A549 treated with dexamethasone at 1 μM for 4 hours (cell line): ENCODE measurements at places on chromosomes 2 and 18. TPM values are rescaled to one million over a fixed set of nuclear protein-coding genes. Genes with fewer than 3 reads are reported as not detected.

Gene CTNNA2
- total RNA-seq, result 0.19 to 0.89 TPM (median 0.33 TPM) in 5 replicates

Gene FAM228A
- not detected in 5 replicates for total RNA-seq

Gene MRPL30
- total RNA-seq, result 32.1 to 48.7 TPM (median 34.5 TPM) in 5 replicates

Gene PRSS56
- 0.08 to 0.16 TPM (median 0.12 TPM) in 4 of 5 replicates, not detected in the other for total RNA-seq

Gene VIT
- not detected in 5 replicates for total RNA-seq

Gene CYB5A
- 119 to 160 TPM (median 124 TPM) in 5 replicates for total RNA-seq

Gene TFPI
- total RNA-seq, result 40.9 to 60.9 TPM (median 48.9 TPM) in 5 replicates

Gene ANKRD30B
- not detected in 5 replicates for total RNA-seq

Gene SOWAHC
- 7.0 to 10.2 TPM (median 9.2 TPM) in 5 replicates for total RNA-seq

Gene SPR
- total RNA-seq, result 94.4 to 129 TPM (median 113 TPM) in 5 replicates

Gene SERPINB3
- total RNA-seq, result 0.06 to 0.16 TPM (median 0.10 TPM) in 5 replicates

Gene KCNE4
- total RNA-seq, result 0.32 to 0.90 TPM (median 0.46 TPM) in 5 replicates

Gene KHK
- total RNA-seq, result 7.6 to 9.1 TPM (median 8.3 TPM) in 5 replicates

Gene IL36G
- not detected in 5 replicates for total RNA-seq

Gene TMEM37
- total RNA-seq, result 1.3 to 2.7 TPM (median 2.5 TPM) in 5 replicates

Gene RIOK3
- total RNA-seq, result 24.4 to 42.1 TPM (median 33.0 TPM) in 5 replicates

Gene IGFBP5
- 0.18 to 0.27 TPM (median 0.23 TPM) in 5 replicates for total RNA-seq

Gene MALL
- total RNA-seq, result 154 to 172 TPM (median 164 TPM) in 5 replicates

Gene SUPT7L
- total RNA-seq, result 26.6 to 33.0 TPM (median 32.4 TPM) in 5 replicates

Gene OSGEPL1
- total RNA-seq, result 3.8 to 4.7 TPM (median 4.3 TPM) in 5 replicates

Gene APOB
- total RNA-seq, result 0.01 to 0.02 TPM (median 0.01 TPM) in 3 of 5 replicates, not detected in the others

Gene GALR1
- not detected in 5 replicates for total RNA-seq

Gene ACVR1C
- 0.01 to 0.05 TPM (median 0.05 TPM) in 3 of 5 replicates, not detected in the others for total RNA-seq

Gene RASGRP3
- total RNA-seq, result 0.51 to 1.1 TPM (median 0.79 TPM) in 5 replicates

Gene RAB31
- 18.7 to 24.9 TPM (median 22.5 TPM) in 5 replicates for total RNA-seq

Gene MOGAT1
- not detected in 5 replicates for total RNA-seq

Gene PLCL1
- 0.02 TPM in 1 of 5 replicates, not detected in the others for total RNA-seq

Gene STARD6
- 0.21 TPM in 1 of 5 replicates, not detected in the others for total RNA-seq

Gene HDHD2
- 8.3 to 10.6 TPM (median 9.8 TPM) in 5 replicates for total RNA-seq

Gene RALBP1
- 25.1 to 33.8 TPM (median 32.8 TPM) in 5 replicates for total RNA-seq

Gene TRPM8
- total RNA-seq, result 0.18 to 0.36 TPM (median 0.25 TPM) in 5 replicates

Gene REG3A
- not detected in 5 replicates for total RNA-seq

Gene SERTAD2
- 8.2 to 11.7 TPM (median 10.5 TPM) in 5 replicates for total RNA-seq

Gene SLC4A3
- total RNA-seq, result 1.9 to 4.0 TPM (median 2.9 TPM) in 5 replicates

Gene RANBP2
- total RNA-seq, result 22.8 to 37.8 TPM (median 32.0 TPM) in 5 replicates

Gene WNT6
- total RNA-seq, result 0.11 to 0.26 TPM (median 0.22 TPM) in 5 replicates

Gene GPAT2
- total RNA-seq, result 0.02 to 0.08 TPM in 2 of 5 replicates, not detected in the others

Gene TNFAIP6
- total RNA-seq, result 0.54 to 1.2 TPM (median 0.60 TPM) in 5 replicates

Gene APCDD1
- 0.07 to 0.11 TPM (median 0.07 TPM) in 3 of 5 replicates, not detected in the others for total RNA-seq

Gene SIX2
- total RNA-seq, result 1.2 to 2.6 TPM (median 2.5 TPM) in 5 replicates

Gene REG1A
- total RNA-seq, result not detected in 5 replicates

Gene CNDP2
- total RNA-seq, result 78.6 to 90.4 TPM (median 86.8 TPM) in 5 replicates

Gene ALPP
- total RNA-seq, result 14.4 to 22.1 TPM (median 20.3 TPM) in 5 replicates

Gene MREG
- 3.9 to 5.0 TPM (median 4.4 TPM) in 5 replicates for total RNA-seq

Gene POTEI
- total RNA-seq, result 0.01 TPM in 1 of 5 replicates, not detected in the others

Gene ANKRD62
- total RNA-seq, result not detected in 5 replicates

Gene CCDC141
- total RNA-seq, result not detected in 5 replicates

Gene CENPA
- 38.8 to 53.8 TPM (median 51.0 TPM) in 5 replicates for total RNA-seq

Gene CRYGC
- total RNA-seq, result not detected in 5 replicates

Gene LTBP1
- 24.5 to 40.3 TPM (median 34.8 TPM) in 5 replicates for total RNA-seq

Gene FAM124B
- 0.05 TPM in 1 of 5 replicates, not detected in the others for total RNA-seq

Gene CWC22
- total RNA-seq, result 11.6 to 14.4 TPM (median 12.9 TPM) in 5 replicates

Gene DNAH6
- total RNA-seq, result 0.01 to 0.12 TPM (median 0.04 TPM) in 4 of 5 replicates, not detected in the other

Gene C1QL2
- 0.30 to 0.86 TPM (median 0.67 TPM) in 5 replicates for total RNA-seq

Gene CFAP210
- total RNA-seq, result 0.22 to 0.77 TPM (median 0.40 TPM) in 5 replicates

Gene PDCD1
- 0.03 TPM in 1 of 5 replicates, not detected in the others for total RNA-seq
